ENCODE measurements at places on chromosomes 7 and 10.
A peak's percentile ranks its signal among the peaks of the same experiment; 100 is the strongest.

DNA sequence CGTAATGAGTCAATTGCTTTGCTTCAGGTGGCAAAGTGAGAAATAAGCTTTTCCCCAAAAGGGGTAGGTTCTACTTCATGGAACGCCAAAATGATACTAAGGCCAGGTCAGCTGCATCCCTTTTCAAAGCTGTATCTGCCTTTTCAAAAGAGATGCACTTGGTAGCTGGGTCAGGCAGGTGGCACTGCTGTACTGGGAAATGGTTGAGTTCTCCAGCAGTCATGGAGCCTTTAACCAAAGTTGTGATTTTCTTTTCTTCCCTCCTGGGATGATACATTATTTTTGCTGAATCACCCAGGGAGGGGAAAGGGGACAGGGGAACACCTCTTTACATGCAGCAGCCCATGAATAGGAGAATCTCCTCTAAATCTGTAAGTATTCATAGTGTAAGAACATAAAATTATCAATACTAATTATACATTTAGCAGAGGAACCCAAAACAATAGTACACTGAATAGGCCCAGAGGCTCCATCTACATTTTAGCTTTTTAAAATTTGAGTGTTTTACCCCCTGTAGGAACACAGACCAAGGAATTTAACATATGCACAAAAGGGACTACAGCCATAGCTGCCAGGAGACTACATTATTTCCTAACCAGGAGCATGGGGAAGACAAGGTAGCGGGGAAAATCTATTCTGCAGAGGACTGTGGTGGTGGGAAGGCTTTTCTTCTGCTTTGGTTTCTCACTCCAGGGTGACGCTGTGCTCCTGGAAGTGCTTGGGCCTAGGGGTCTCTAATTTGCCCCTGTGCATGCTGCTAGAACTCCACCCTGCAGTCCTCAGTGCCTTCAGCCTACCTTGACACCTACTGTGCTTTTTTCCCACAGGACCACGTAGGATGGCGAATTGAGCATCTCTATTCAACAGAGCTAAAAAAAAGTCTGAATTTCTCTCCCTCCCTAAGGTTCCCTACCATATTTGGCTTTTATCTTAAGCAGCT is 6.4 kb upstream of the GPR22 start:
- peak; percentile 65 for DNase-seq

DNA sequence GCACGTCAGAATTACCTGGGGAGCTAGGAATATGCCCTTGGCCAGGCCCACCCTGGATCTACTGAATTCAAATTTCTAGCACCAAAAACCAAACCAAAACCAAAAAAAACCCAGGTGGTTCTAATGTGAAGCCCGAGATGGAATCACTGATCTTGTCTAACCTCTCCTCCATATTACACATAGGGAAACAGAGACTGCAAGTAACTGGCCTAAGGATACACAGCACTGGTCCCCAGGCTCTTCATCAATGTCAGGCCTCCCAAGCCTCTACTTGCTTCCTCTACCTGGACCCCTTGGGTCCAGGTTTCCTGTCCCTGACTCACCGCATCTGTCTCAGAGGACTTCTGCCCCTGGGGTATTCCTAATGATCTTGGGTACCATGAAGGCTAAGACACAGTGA is 30.7 kb downstream of the ZCCHC24 start:
- no peak for DNase-seq

- DNase-seq, result no peak
Observed at GRCh38 chr10:13719425-13719824, 132.7 kb downstream of the PRPF18 start.

GRCh38 chr7:159060440-159060839 is 84.2 kb downstream of the VIPR2 start:
- no peak for DNase-seq

DNA sequence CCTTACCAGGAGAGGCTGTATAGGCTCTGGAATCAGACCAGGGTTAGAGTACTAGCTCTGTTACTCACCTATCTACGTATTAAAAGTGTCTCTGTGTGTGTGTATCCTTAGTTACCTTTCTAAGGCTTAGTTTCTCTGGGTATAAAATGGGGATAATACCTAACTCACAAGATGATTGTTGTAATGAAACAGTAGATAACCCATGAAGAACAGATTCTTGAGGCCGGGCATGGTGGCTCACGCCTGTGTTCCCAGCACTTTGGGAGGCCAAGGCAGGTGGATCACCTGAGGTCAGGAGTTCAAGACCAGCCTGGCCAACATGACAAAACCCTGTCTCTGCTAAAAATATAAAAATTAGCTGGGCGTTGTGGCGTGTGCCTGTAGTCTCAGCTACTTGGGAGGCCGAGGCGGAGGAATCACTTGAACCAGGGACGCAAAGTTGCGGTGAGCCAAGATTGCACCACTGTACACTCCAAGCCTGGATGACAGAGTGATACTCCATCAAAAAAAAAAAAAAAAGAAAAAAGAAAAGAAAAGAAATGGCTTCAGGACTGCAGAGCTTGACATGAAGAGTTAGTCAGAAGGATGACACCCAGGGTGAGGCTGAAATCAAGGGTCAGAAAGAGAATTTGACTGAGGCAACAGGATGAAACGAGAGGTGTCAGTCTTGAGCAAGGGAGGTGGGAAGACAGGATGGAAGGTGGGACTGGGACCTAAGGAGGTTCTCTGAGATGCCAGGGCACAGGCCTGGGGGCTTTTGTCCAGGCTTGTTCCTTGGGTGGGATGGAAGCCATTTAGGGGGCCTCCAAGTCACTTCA is 33.4 kb downstream of the PRKAR2B start:
- DNase-seq, result no peak
